ENCODE measurements at places on chromosomes 3 and 15. TPM values are rescaled to one million over a fixed set of nuclear protein-coding genes. Genes with fewer than 3 reads are reported as not detected.

Gene NMNAT3
- 2.7 TPM for polyA plus RNA-seq

Gene WNT5A
- polyA plus RNA-seq, result not detected

Gene ARIH1
- 16.1 TPM for polyA plus RNA-seq

Gene TMEM39A
- 7.6 TPM for polyA plus RNA-seq

Gene SST
- polyA plus RNA-seq, result not detected

All from naive B cell (primary cell).